NCI-H2081 treated with DMSO at 0.1 percent for 48 hours (cell line): ENCODE measurements at places on chromosomes 1 and 21.

- DNase-seq, result no peak
Observed at GRCh38 chr21:28608646-28609045, 384.0 kb downstream of the LTN1 start.

DNA sequence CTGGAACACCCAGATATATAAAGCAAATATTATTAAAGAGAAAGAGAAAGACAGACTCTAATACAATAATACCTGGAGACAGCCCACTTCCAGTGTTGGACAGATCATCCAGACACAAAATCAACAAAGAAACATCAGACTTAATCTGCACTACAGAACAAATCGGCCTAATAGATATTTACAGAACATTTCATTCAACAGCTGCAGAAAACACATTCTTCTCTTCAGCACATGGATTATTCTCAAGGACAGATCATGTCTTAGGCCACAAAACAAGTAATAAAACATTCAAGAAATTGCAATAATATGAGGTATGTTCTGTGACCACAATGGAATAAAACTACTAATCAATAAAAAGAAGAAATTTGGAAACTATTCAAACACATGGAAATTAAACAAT lies 398.3 kb upstream of the DUSP10 start:
- no peak for DNase-seq

- no peak for DNase-seq
Observed at GRCh38 chr1:60052601-60053000, 21.0 kb downstream of the C1orf87 start.

- no peak for DNase-seq
Observed at GRCh38 chr1:153271711-153272110, 12.2 kb downstream of the LORICRIN start.

GRCh38 chr1:94045465-94046056 lies 75.4 kb downstream of the ABCA4 start:
- no peak for DNase-seq

GRCh38 chr1:218783131-218783530 lies 390.5 kb upstream of the LYPLAL1 start:
- DNase-seq, result no peak

DNA sequence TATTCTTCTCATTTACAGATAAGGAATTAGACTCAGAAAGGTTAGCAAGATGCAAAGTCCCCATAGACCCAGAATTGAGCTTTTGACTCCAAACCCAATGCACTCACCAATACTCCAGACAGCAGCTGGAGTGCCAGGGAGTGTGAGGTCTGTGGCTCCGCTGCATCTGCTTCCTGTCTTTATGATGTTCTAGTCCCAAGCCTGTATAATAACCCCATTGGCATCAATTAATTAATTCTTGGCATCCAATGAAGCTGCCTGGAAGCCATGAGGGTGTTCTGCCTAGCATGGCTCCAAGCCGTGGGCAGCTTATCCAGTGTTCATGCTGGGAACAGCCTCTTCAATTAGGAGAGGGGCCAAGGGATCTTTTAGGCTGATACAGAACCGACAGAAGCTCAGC lies 188.7 kb downstream of the GIPC2 start:
- DNase-seq, result no peak

DNA sequence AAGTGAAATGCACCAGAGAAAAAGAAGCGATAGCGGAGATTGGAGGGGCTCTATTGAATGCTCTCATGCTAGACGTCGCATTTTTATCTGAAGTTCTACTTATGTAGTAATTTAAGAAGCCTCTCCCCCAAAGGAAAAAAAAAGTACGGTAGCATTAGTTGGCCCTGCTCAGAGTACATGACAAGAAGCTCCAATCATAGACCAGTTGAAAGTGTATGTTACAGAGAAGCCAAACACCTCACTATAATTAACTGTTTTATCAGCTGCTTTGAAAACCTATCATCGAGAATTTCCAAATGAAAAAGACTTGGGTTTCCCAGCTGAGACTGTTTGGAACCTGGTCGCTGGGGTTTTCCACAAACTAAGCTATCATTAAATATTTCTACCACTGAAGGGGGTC lies 19.6 kb upstream of the OVAAL start:
- DNase-seq, result no peak

DNA sequence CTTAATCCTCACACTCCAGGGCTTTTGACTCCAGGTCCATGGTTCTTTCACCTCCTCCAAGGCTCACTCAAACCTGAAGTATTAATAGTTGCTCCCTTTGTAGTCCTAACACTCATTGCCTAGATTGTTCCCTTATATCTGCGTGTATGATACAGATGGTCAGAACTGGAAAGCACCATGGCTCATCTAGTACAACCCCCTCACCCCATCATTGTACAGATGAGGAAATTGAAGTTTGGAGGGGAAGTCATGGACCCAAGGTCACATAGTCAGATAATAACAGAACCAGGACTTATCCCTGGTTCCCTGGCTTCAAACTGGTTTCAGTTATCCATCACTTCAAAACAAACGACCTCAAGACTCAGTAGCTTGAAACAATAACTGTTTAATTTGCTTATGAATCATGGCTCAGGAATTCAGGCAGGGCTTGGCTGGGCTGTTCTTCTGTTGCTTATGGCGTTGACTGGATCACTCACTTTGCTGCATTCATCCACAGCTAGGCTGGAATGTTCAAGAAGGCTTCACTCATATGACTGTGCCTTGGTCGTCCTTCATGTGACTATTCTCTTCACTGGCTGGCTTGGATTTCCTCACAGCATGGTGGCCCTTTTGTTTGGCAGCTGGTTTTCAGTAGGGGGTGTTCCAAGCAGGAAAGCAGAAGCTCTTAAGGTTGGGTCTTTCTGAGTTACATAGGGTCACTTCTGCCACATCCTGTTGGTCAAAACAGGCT lies 5.0 kb downstream of the NOS1AP start:
- DNase-seq, result no peak

GRCh38 chr1:77095236-77095635 lies 124.0 kb downstream of the PIGK start:
- DNase-seq, result no peak

GRCh38 chr21:45452696-45453307 lies 47.8 kb downstream of the COL18A1 start:
- no peak for DNase-seq

DNA sequence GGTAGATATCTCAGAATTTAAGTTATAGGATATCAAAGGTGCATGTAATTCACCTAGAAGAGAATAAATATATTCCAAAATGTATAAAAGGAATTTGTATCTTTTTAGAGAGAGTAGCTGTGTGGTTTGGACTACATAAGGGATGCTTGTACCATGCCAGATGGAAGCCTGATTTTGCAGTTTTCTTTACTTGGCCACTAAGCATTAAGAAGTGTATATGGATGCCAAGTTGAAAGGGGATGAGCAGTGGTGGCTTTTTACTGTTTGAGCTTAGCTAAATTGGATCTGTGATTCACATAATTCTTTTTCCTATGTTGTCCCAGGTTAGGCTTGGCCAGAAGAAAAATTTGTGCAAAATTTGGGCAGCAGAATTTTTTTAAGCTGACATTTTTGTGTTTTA lies 43.5 kb upstream of the TTLL7 start:
- DNase-seq, result no peak
